Activated naive CD8-positive, alpha-beta T cell treated with anti-CD3 and anti-CD28 coated beads, Interleukin-2, amount 50 U/mL, for 16 hours (primary cell): ENCODE measurements at places on chromosomes 2 and 18.

DNA sequence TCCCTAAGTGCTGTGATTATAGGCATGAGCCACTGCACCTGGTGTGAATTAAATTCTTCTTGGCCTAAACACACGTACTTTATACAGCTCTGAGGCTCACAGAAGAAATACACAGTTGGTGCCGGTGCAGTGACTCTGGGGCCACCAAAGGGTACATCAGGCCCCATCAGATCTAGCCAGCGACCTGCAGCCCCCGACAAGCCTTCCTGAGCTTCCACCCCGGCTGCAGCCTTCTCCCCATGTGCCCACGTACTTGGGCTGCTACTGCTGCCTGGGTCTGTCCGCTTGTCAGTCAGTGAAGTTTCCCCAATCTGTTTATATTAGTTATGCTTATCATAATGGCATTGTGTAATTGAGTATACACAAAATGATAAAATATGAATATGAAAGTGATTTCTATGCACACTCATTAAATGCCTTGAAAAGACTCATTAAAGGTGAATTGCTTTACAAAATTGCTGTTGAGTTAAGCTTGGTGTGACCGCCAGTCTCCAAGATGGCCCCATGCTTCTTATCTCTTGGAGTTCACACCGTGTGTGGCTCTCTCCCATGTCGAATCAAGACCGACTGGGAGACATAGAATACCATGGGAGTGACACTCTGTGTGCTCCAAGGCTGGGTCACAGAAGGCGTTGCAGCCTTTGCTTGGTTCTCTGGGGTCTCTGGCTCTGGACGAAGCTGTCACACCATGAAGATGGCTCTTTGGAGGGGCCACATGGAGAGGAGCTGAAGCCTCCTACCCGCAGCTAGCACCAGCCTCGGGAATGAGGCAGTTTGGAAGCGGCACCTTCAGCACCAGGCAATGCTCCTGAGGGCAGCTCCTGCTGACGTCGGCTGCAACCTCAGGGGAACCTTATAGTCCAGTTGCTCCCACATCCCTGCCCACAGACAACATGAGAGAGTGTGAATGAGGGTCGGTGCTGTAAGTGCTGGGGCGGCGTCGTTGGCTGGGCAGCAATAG, 29.2 kb upstream of the HPCAL1 start:
- no peak for DNase-seq

DNA sequence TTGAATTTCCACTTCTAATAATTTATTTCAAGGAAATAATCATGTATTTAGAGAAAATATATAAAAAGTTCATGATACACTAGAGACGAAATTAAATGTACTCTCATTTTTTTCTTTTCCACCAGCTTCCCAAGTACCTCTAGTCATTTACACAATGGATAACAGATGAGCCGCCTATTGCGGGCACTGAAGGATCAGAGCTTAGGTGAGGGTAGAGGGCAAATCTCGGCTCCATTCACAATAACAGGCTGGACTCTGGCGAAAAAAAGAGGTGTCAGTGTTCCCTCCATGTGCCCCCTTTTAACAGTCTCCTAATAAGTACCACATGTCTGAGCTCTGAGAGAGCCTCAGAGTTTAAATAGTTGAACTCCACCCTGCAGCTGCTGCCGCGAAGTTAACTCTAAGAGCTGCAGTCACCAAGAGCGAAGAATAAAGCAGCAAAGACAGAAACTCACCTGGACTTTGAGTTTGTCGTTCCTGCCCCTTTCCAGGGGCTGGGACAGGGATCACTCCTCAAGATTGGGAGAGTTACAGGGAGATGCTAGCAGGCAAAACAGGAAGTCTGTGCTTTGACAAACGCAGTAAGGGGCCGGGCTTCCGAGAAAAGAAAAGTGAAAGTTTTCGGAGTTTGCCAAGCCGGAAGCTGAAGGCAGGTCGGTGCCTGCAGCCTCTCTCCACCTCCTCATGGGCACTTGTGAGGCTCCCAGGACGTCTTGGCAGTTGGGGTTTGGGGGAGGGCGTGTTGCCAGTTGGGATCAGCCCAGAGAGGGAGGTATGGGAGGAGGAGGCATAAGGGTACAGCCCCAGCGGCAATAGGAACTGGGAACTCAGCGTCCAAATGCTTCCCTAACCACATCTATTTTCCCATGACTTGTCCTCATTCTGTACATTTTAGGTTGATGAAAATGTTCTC, at the start of gene SP110:
TSS of gene SP110 (minus strand) at position 566 of the 913 bp plus-strand sequence. CDS start 3,057 bp downstream, outside the sequence.
- peak; percentile 54 for DNase-seq

GRCh38 chr18:66993492-66993891, 389.6 kb upstream of the CDH19 start:
- DNase-seq = no peak

- DNase-seq = no peak
These were observed 6.5 kb downstream of the GREB1 start for GRCh38 chr2:11540148-11540995.
